AG10803 (cell line): ENCODE measurements at places on chromosomes 12 and 14.

- DNase-seq, result no peak
Measured at GRCh38 chr12:47139000-47139681, 59.4 kb upstream of the AMIGO2 start.

- peak; percentile 47 for DNase-seq
Measured at GRCh38 chr12:78392918-78393317, 471.7 kb upstream of the SYT1 start.

- DNase-seq, result no peak
Measured at GRCh38 chr12:116366824-116367223, 89.3 kb upstream of the MED13L start.

- no peak for DNase-seq
Measured at GRCh38 chr12:76038176-76038575, 6.6 kb upstream of the PHLDA1 start.

GRCh38 chr14:100537446-100538350, 49.5 kb downstream of the BEGAIN start:
- no peak for DNase-seq

DNA sequence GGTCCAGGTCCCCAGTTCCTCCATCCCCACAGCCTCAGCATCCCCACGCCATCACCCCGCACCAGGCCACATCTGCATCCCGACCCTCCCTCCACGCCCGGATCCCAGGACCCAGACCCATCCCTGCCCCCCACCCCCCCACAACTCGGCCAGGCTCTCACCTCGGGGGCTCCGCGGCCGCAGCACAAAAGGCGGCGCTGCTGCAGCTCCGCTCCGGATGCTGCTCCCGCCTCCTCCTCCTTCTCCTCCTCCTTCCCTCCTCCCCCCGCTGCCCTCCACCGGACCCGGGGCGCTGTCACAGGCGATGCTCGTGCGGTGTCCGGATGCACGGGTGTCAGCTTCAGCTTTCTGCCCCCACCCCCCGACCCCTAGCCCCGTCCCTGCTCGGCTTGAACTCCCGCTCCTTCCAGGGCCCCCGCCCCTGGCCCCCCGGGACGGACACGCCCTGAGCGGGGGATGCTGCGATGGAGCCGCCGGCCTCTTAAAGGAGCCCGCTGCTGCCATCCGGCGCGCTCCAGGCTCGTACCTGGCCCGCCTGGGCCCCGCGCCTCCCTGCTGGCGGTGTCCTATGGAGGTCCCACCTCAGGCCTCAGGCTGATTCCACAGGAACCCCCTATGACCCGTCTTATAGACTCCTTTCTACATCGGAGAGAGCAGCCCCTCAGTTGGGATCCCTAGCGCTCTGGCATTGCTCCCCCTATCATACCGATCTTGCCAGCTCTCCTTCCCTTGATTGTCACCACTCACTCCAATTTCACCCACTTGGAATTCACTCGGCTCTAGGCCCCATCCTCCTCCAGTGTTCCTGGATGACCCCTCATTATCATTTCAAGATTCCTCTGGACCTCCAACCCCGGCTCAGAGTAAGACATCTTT, at the start of gene MAP3K12:
Gene MAP3K12 (minus strand): TSS at position 193 of the 876 bp plus-strand sequence. CDS start 12,067 bp downstream, outside the sequence.
- peak; percentile 57 for DNase-seq

DNA sequence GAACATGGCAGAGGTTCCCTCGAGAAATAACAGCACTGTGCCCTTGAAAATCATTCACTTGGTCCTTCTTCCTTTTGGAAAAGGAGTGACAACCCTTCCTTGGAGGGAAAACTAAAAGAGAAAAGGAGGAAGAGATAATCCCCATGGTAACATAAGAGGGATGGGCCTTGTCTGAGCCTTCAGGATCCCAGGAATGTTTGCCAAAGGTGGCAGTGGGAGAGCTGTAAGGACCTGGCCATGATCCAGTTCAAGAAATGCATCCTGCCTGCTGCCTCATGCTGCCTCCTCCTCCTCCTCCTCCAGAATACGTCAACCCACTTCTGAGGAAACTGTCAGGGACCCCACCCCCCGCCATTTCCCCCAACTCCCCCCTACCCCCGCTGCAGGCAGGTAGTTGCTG, 118.8 kb downstream of the KCNK10 start:
- DNase-seq, result no peak

- peak; percentile 29 for DNase-seq
Measured at GRCh38 chr14:96177766-96178375, 26.8 kb upstream of the BDKRB2 start.

GRCh38 chr12:6852651-6853354, 853 bp downstream of the USP5 start:
- DNase-seq, result peak; percentile 82

GRCh38 chr14:76647697-76648298, 113.5 kb upstream of the VASH1 start:
- peak; percentile 60 for DNase-seq
